ENCODE measurements at places on chromosomes 12 and 14.

GRCh38 chr12:89796798-89797382 is 88.3 kb upstream of the ATP2B1 start:
- DNase-seq, result no peak

- no peak for DNase-seq
Observed at GRCh38 chr12:52913431-52913821, 8.6 kb upstream of the KRT8 start.

DNA sequence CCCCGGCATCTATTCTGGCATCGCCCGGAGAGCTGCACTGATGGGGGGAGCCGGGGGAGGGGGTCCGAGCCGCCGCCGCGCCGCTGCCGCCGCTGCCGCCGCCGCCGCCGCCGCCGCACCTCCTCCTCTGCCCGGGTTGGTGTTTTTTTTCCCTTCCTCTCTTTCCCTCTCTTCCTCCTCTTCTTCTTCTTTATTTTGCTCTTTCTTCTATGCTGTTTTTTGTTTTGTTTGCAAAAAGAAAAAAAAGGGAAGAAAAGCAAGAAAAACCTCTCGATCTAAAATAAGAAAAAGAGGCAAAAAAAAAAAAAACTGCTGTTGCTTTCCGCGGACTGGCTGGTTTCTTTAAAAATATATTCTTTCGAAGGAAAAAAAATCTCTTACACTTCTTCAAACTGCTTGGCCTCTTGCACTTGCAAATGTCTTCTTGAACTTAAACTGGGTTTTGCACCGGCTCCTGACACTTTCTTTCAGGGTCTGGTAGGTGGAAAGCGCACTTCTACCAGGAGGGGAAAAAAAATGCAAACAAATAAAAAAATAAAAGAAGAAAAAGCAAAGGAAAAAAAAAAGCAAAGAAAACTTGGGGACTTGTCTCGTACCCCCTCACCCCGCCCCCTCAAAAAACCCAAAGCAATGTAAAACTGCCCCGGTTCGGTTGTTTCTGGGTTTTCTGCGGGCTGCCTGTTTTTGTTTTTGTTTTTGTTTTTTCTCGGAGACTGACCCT is 616 bp downstream of the BCL11B start:
- DNase-seq, result no peak

DNA sequence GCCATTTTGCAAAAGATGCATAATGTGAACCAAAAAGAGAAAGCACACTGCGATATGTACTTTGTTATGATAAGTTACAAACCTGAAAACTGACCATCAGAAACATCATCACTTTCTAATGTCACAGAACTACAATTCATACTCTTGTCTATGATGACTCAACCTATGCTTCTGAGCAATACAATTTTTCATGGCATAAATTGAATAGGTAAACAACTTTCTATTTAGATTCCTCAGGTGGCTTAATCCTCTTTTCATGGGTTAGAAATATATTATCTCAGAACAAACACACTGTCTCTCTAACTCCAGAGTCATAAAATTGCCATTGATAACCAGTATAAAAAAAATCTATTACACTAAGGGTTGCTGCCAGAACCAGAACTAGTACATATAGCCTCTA is 1715.0 kb upstream of the FLRT2 start:
- DNase-seq, result no peak

GRCh38 chr12:95533985-95534384 is 17.3 kb downstream of the USP44 start:
- DNase-seq, result no peak

- DNase-seq, result no peak
Observed at GRCh38 chr12:50222275-50222783, 55.2 kb upstream of the CERS5 start.

DNA sequence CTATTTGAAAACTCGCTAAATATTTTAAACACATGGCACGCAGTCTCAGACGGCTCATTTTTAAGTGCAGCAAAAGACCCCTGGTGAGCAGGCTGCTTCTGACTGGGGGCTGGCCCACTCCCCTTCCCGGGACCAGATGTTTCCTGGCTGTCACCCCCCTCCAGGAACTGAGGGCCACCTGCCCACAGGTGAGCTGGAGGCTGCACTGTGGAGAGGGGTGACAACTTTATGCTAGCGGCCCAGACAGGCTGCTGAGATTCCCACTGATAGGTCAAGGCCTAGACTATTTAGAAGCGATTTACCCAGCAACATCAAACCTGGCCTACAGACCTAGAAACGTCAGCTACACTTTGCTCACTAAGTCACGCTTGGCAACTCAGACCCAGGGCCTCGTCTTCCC is 92.1 kb downstream of the BCL11B start:
- DNase-seq, result no peak

- DNase-seq, result no peak
Observed at GRCh38 chr14:89399594-89400068, 17.4 kb downstream of the FOXN3 start.

GRCh38 chr14:88625671-88626070 is 62.8 kb downstream of the ZC3H14 start:
- DNase-seq, result no peak

DNA sequence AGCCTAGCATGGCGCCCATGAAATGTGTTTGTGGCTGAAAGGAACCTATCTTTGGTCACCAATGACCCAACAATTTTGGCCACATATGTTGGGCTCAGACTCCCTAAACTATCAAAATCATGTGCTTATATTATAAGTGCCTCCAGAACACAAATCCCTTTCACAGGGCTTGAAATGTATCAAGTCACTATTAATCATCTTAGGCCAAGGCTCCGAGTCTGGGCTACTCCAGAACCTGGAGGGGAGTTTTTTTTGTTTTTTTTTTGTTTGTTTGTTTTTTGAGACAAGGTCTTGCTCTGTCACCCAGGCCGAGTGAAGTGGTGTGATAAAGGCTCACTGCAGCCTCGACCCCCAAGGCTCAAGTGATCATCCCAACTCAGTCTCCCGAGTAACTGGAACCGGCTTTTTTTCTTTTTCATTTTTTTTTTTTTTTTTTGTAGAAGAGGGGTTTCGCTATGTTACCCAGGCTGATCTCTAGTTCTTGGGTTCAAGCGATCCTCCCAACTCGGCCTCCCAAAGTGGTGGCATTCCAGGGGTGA is 989 bp upstream of the DRAM1 start:
- DNase-seq, result no peak

GRCh38 chr12:53733807-53734200 is 6.6 kb upstream of the CALCOCO1 start:
- no peak for DNase-seq

DNA sequence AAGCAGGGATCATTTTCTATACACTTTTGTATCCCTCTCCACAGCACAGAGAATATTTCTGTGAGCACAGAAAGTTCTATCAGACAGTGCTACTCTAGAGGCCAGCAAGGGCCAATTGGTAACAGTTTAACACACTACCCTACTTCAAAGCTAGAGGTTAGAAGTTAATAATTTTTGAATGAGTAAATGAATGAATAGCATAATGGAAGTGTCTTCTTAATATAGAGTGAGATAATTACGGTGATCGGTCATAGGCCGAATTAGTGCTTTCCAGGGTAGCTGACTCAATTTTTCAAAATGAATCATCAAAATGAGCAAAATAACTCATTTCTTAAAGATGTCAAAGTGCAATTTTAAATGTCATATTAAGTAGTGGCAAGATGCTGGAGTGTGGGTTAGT is 67.0 kb upstream of the CCDC198 start:
- no peak for DNase-seq

- no peak for DNase-seq
Observed at GRCh38 chr12:91663744-91664143, 481.1 kb upstream of the DCN start.

- no peak for DNase-seq
Observed at GRCh38 chr14:54282849-54283248, 114.0 kb upstream of the CDKN3 start.

DNA sequence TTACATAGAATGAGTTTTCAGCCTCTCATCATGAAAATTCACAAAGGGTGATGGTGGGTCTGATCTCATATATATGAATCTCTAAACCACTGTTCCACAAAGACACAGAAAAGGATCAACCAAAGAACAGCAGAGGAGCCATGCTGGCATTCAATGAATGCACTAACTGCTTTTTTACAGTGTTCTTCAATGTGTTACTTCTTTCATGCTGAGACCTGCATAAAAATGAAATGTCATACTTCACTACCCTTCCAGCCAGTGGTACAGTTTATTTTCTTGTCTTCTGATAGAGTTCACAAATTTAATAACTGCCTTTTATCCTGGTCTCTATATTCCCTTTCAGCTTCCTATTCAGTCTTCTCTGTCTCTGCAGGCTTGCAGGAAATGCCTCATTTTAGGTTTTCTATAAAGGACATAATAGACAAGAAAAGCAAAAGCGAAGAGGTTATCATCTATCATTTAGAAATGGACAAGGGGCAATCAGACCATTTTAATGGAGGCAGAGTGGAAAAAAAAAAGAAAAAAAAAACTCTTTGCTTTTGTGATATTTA is 836.7 kb upstream of the FOXG1 start:
- DNase-seq, result no peak

- DNase-seq, result peak; percentile 83
Observed at GRCh38 chr12:14803011-14803829, at the start of the genes C12orf60 and WBP11. C12orf60 (plus strand) TSS chr12:14803670; CDS start chr12:14822936, 19,266 bp downstream. WBP11 (minus strand) TSS chr12:14803478; CDS start chr12:14801383, 2,095 bp downstream.

DNA sequence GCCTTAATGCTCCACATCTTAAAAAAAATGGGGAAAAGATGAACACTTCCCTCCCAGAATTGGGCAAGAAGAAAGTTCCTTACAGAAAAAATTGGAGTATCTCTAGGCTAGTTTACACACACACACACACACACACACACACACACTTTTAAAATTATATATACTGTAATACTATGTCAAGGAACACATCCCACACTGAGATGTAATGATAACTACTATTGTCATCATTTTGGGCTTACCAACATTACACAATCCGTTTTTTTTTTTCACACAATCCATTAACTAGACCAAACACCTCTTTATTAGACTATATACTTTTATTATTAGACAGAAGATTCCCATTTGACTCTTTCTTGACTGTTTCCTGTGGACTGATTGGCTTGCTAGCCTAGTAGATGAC is 2.5 kb downstream of the LTBR start:
- no peak for DNase-seq

DNA sequence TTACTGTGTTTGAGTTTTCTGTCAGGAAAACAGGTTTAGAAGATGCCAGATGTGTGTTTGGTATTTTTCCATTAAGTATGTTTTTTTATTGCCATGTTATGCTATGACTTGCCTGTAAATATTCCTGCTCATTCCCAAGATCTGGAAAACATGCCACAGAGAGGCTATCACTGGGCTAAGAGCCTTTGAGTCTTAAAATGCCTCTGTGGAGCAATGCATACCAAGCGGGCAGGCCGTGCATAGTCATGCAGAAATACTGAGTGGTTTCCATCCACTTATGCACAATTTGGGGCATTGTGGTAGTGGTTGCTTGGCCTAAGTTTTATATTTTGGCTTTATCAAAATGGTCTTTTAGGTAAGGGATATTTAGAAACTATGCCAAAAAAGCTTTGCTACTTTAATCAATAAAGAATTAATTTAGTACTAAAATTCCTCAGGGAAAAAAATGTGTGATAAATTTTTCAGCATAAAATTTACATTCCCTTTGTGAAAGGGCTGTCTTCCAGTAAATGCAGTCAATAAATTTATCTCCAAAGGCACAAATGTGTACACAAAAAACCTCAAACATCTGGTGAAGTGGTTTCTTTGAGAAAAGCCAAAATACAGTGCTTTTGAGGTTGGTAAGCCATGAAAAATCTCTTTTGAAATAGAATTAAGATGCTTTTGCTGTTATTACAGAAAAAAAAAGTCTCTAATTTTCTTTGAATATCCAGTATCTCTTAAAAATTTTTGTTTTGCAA is 341.3 kb upstream of the FBXO33 start:
- no peak for DNase-seq

GRCh38 chr12:45431126-45431525 is 215.2 kb downstream of the ANO6 start:
- no peak for DNase-seq

Measured in effector CD4-positive, alpha-beta T cell (primary cell).